ENCODE measurements at places on chromosomes 6 and 20.

- DNase-seq = no peak
These were observed 224.5 kb downstream of the RFPL4B start for GRCh38 chr6:112571488-112572270.

DNA sequence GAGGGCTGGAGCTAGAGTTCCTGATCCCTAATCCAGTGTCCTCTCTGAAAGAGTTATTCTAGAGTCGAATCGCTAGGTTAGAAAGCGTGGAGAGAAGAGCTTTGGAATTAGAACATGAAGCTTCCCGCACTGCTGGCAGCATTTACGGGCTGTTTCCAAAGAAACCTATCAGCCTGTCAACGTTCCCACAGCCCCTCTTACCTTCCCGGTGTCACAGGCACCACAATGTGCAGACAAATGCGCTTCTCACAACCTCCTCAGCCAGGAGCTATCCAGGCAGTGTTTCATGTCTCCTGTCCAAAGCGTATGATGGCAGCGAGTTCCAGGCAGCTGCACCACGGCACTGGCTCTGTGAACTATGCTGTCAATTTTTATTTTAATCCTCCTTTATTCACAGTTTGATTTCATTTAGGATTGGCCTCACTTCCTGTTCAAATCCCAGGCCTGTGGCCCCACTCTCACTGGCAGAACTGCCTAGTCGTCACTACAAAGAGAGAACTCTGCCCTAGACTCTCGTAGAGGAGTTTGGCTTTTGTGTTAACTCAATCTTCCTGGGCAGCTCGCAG lies 322.8 kb upstream of the SOX4 start:
- no peak for DNase-seq

DNA sequence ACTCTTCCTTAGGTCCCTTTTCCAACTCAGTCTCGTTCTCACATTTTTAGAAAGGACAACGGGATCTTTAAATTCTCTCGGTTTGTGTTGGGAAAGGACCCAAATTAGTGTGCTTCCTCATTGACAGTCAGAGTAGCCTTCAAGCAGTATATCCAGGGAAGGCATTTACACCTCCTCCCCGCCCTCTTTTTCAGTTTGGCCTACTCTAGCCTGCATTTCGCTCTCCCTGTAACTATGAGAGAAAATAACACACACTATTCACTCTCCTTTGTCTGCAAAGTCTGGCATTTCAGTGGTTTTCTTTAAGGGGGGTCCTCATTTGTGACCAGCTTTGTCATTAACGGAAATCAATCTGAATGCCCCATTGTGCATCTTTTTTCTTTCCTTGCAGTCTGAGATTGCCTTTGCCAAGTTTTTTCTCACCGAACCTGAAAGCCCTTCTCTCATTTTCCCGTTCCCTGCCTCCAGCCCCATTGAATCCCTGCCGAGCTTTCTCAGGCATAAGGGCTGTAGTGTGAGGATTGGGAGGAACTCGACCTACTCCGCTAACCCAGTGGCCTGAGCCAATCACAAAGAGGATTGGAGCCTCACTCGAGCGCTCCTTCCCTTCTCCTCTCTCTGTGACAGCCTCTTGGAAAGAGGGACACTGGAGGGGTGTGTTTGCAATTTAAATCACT lies 393 bp upstream of the FABP7 start:
- DNase-seq = no peak

DNA sequence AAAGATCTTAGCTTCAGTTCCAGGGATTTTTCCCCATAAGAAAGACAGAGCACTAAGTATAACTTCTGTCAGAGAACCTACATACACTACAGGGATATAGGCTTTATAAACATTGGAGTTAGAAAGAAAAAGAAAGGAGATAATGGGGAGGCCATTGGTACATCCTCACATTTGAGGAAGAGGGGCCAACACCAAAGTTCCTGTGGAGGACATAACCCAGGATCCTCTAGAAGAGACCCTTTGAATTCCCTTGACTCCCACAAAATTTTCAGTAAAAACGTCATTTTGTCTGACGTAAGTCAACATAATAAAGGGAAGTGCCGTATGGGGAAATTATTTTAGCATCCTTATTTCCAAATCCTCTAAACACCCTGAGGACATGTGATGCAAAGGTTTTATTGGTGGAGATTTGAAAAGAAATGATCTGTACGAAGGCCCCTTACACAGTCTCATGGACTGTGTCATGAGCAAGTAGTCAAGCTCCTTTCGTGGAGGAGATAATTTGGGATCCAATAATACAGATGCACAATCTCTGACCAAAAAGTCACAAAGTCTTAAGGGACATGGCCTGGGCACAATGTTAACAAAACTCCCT lies 33.2 kb downstream of the HLA-DRA start:
- no peak for DNase-seq

GRCh38 chr20:38286586-38287531 lies 17.1 kb upstream of the BPI start:
- no peak for DNase-seq

DNA sequence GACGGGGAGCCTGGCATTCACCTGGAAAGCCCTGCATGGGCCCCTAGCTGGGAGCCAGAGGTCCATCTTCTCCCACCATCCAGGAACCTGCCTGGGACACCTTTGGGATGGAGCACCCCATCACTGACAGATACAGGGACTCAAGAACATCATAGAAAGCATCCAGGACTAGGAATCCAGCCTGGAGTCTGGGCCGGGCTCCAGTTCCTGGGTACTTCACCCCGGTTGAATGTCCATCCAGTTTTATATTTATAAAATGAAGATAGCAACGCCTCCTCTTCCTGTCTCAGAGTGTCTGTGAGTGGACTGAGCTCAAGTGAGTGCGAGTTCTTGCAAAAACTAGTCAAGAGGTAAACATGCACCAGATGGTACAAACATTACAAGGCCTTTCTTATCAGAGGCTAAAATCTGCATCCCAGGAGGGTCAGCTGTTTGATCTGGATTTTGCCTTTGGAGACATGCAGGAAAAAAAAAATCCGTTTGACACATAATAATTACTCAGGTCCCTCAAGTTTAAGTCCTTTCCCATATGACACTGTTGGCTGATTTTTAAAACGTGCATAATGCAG lies 27.4 kb downstream of the ZC3H12D start:
- no peak for DNase-seq

GRCh38 chr6:137332637-137333280 lies 113.6 kb upstream of the IFNGR1 start:
- no peak for DNase-seq

DNA sequence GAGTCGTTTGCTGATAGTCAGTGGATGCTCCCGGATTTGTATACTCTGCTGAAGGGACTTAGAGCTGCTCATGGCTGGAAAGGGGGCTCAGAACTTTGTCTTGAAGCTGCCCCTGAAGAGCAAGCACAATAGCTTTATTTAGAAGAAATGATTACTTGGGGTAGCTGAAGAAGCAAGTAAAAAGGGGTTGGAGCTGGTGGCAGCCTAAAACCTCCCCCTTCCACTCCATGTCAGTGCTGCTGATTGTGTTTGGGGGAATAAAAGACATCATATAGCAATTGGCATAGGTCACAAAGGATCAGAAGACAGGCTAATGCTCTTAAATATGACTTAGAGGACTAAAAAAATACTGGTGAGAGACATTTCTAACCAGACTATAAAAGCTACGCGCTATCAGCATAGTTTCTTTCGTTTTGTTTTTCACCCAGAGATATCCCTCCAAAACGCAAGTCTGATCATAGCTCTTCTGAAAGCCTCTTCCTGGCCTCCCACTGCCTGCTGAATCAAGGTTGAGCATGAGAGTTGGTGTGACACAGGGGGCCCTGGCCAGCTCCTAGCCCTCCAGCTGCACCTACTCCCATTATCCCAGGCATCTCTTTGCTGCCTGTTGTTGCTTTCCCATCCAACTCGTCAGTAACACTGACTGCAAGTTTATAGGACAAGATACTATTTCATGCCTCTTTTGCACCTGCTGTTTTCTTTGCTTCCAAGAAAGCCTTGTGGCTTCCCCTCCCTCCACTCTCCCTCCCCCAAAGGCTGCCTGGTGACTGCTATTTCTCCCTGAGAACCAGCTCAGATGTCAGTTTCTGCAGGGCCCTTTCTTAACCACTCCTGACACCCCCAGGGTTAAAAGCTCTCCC lies 33.9 kb upstream of the SGK1 start:
- DNase-seq = no peak

- no peak for DNase-seq
These were observed 20.7 kb downstream of the SERPINB6 start for GRCh38 chr6:2950713-2951112.

DNA sequence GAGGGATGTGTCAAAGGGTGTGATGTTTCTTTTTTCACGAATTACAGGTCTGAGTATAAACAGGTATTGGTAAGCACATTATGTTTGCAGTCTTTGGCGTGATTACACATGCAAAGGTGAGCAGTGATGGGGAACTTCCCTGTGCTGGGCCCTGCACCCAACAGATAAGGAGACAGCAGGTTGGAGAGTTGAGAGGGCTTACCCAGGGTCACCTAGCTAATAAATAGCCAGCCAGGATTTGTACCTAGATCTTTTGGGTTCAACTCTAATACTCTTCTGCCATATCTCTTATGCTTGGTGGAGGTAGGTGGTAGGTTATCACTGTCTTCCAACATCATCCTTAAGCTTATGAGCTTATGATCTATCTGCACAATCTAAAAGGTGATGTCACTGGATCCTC lies 46.5 kb downstream of the AFG1L start:
- no peak for DNase-seq

- no peak for DNase-seq
These were observed 54.0 kb upstream of the SNX9 start for GRCh38 chr6:157768863-157769551.

DNA sequence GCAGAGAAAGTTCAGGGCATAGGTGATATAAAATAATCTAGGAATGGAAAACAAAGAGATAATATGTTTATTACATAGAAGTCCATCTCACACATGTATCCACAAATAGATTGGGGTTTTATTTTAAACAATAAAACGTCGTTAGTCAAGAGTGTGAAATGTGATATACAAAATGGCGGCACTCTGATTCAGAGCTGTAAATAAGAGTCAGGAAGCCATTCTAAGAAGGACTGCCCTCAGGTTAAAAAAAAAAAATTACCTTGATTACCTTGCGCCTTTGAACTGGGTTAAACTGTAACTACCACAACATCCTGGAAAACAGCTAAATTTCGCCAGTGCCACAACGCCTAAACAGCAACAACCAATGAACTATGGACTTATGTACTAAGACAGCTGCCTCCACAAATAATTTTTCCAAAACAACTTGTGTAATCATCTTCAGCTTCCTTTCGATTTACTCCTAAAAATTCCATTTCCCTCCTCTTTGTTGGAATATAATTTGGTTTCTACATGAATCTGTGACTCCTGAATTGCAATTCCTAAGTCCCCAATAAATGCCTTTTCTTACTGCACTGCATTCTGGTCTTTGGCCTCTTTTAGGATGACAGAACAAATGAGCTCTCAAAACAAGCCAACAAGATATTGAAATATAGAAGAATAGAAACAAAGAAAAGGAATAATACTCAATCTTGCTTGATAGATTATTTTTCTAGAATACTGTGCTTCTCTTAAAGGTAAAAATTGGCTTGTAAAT lies 1019.5 kb upstream of the MAP3K7 start:
- DNase-seq = no peak

GRCh38 chr20:24892522-24892921 lies 56.5 kb upstream of the CST7 start:
- DNase-seq = no peak

- no peak for DNase-seq
These were observed 149.2 kb downstream of the MOXD1 start for GRCh38 chr6:132252113-132252512.

GRCh38 chr6:112886415-112886814 lies 539.3 kb downstream of the RFPL4B start:
- DNase-seq = no peak

DNA sequence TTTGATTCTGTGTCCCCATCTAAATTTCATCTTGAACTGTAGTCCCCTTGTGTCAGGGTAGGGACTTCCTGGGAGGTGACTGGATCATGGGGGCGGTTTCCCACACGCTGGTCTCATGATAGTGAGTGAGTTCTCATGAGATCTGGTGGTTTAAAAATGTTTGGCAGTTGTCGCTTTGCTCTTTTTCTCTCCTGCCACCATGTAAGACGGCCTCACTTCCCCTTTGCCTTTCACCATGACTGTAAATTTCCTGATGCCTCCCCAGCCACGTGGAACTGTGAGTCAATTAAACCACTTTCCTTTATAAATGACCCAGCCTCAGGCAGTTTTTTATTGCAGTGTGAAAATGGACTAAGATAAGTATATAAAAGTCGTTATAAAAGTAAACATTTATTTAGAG lies 80.5 kb upstream of the SGK1 start:
- DNase-seq = no peak

DNA sequence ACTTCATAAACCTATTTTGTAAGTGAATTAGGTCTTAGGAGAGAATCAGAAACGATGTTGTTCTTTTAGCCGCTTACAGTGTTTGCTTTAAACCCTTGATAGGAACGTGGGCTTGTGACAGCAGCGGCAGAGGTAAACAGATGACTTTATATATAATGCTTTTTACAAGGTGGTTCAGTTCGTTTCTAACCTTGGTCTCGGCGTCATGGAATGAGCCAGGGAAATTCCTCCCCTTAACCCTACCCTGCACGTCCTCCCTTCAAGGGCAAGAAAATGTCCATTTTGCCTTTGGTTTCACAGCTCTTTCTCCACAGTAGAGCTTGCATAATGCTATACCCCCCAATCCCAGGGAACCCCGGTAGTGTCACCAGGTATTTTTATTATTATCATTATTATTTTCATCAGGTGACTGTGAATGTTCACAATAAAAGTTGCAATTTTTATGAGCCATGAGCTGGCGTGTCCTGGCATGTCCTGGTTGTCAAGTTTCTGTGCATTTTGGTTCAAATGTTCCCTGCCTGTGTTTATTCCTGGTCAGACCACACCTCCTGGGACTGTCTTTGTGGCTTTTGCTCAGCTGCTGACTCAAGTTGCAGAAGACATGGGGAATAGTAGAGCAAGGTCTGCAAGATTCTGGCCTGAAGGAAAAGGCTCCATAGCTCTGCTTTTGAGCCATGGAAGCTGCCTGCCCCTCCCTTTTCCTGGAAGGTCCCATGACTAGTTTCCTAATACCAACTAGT lies 112.8 kb upstream of the BMP2 start:
- DNase-seq = no peak

- no peak for DNase-seq
These were observed 39.8 kb downstream of the PRR18 start for GRCh38 chr6:166268431-166268830.

DNA sequence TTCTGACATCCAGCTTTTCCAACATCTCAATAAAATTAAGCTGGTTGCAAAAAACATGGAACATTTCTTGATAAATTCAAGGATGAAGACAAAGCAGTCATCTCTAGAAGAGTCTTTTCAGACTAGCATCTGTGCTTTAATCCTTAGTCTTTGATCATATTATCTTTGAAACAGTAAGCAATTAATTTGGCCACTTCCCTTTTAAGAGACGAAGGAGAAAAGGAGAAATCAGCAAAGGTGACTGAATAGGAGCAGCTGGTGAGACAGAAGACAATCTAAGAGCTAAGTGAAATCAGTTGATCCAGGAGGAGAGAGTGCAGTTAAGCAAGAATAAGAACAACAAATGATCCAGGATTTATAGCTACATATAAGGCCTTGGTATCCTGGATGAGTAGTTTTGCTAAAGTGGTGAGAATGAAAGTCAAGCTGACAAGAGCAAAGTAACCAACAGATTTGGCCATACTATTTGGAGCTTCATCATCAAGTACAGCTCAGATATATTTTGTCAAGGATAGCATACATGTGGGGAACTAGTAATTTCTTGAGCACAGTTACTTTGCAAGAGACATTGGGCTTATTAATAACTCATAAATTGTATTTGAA lies 215.5 kb downstream of the ADGB start:
- DNase-seq = no peak

Data from esophagus squamous epithelium (tissue), 5 donors.